ENCODE measurements at places on chromosomes 2 and 18.

GRCh38 chr2:55718165-55719008 lies 24.7 kb upstream of the PNPT1 start:
- DNase-seq: peak; percentile 64

GRCh38 chr2:235413064-235413463 lies 80.8 kb upstream of the AGAP1 start:
- DNase-seq: no peak

- DNase-seq: no peak
These were observed 552.9 kb upstream of the TNP1 start for GRCh38 chr2:217412721-217413120.

GRCh38 chr2:187982668-187983067 lies 309.0 kb upstream of the GULP1 start:
- DNase-seq: no peak

DNA sequence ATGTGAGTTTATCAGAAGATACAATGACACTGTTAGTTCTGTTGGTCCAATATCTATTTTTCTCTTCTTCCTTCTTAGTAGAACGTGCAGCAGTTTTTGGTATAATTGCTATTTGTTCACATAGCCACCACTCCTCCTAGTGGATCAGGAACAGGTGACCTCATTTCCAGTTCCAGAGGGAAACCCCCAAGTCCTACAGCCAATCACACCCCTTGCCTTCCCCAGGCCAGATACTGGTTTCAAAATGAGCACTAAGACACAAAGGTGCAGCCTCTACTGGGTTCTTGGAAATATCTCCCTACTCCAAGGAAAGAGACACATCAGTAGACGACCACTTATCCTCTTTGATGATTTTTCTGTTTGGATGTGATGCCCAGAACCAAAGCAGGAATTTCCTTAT lies 103.2 kb downstream of the TCF4 start:
- no peak for DNase-seq

DNA sequence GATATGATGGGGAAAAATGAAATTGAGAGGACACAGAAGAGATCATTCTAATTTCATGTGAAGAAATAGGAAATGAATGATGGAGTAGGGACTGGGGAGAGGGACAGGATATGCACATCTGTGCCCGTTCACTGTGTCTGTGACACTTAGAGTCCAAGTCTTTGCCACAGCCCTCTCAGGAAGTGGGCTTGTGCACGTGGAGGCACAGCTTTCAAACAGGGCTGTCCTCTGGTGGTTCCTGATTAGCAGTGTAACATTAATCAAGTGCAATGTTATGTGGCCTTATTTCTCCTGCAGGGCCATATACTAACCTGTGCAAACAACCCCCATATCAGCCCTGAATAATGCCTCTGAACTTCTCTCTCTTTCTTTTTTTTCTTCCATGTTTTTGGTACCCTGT lies 312.2 kb upstream of the FAM98A start:
- DNase-seq: no peak

GRCh38 chr18:6284761-6285160 lies 129.9 kb downstream of the L3MBTL4 start:
- DNase-seq: no peak

DNA sequence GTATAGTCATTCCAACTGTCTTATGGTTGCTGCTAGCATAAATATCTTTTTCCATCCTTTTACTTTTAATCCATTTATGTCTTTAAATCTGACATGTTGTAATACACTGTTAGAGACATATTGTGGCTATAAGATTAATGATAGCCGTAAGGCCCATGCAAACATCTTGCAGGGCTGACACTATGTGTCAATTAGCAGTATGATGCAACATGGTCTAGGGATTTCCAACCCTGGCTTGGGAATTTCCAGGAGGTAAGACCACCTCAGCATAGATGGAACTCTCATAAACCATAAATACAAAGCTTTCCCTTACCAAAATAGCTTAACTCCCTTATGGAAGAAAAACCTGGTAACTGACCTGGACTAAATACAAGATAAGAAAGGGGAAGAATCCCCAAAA lies 16.5 kb downstream of the SCLY start:
- no peak for DNase-seq

DNA sequence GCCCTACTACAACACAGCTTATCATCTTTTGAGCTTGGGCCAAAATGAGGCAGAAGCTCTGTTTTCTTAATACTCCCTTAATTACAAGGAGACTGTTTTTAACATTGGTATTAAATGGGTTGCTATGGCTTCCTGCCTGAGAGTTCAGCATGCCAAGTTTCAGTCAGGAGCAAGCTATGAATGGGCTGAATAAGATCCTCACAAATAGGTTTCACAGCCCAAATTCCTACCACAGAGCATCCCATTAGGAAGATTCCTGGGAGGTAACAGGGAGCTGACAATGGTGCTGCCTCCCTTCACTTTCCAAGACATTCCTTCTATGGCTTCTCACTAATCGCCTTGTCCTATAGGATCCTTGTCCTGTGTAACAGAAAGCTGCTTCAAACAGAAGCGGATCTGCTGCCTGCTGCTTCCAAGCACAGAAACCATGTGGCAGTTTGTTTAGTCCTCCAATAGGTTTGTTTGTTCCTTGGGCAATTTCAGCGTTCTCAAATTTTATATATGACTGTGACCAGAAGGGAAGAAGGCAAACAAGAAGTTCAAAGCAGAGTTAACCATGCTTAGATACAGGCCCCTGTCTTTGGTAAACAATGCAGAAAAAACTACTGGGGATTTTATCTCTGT lies 70.9 kb downstream of the NCKAP5 start:
- no peak for DNase-seq

DNA sequence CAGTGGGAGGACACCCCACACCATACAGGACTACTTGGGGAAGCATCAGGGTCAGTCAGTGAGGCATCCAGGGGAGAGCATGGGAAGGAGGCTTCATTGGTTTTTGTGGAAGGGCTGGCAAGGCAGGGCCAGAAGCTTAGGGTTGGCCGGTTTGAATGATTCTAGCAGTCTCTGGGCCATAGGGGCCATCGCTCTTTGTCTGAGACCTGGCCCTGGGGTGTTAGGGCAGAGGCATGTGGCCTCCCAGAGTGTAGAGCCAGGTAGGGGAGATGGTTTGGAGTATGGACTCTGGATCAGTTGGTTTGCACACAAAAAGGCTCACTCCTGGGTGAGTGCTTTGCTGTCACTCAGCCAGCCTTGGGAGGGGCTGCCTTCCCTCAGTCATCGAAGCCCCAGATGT lies 98.5 kb downstream of the GLI2 start:
- DNase-seq: no peak

DNA sequence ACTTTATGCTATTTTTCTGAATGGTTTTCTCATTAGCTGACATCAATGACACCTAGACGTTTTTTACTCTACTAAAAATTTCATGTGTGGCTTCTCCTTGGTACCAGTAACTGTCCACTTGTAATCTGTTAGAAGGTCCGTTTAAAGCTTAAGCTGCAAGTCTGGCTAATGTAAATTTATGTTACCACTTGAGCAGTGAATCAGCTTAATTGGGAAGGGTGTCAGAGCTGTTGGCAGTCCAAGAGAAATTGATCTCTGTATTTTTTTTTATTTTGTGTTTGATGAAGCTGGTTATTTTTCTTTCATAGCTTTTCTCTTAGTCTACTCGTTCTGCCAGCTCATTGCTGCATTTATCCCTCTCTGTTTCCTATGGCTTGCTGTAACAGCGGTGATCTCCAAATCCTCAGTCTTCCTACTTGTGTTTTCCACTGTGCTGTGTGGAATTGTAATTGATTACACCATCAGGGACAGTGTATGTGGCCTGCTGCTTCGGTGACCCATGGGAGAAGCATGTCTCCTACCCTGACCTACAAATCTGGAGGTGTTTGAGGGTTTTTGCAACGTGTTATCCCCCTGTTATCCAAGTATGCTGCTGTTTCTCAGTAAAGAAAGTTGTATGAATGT lies 724.2 kb upstream of the REG3G start:
- no peak for DNase-seq

- DNase-seq: no peak
These were observed 20.8 kb downstream of the LDLRAD4 start for GRCh38 chr18:13239171-13239956.

GRCh38 chr2:68478688-68479087 lies 11.3 kb downstream of the APLF start:
- DNase-seq: no peak

DNA sequence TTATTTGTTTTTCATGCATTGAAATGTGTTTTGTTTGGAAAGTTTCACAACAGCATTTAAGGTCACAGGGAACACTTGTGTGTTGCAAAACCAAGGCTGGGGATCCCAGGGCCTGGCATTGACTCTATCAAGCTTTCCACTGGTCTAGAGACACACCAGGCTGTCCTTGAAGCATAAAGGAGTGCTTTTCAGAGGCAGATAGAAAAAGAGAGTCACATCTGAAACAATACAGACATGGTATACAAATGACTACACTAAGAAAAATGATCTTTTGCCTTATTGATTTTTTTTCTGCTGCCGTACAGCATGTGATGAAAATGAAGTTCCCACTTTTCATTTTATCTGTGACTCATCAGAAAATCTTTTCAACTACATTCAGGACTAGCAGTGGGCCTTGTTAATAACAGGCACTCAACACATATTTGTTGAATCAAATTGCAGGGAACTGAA lies 61.9 kb upstream of the ZCCHC2 start:
- peak; percentile 32 for DNase-seq

DNA sequence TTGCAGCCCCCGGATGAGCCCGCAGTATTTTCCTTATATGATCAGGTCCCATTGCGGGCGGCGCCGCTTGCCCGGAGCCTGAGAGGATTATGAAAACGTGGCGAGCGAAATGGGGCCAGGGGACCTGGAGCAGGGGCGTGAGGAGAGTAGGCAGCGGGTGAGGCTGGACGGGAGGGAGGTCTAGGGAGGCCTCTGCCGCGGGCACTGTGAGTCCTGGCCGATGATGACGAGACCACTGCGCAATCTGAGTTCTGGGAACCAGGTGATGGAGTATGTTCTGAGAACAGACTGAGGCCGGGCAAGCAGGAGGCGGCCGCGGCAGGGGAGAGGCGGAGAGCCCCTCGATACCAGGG lies 790 bp upstream of the ACAA2 start:
- peak; percentile 89 for DNase-seq
